D721Med (cell line): ENCODE measurements at places on chromosomes 2 and 18.

- DNase-seq, result no peak
Measured at GRCh38 chr2:241270531-241270930, 44.9 kb downstream of the HDLBP start.

DNA sequence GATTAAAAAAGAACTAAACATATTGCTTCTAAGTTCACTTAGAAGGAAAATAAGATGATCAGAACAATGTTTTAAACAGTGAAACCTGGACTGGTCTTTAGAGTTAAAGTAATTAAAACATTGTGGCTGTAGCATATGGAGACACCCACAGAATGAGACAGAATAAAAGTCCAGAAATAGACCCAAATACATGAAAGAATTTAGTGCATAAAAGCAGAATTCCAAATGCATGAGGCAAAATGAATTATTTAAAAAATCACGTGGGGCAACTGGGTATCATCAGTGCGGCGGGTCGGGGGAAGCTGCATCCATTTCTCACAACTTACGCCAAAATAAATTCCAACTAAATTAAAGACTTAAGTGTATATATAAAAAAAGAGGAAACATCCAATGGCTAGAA lies 12.1 kb downstream of the RNF149 start:
- no peak for DNase-seq

- no peak for DNase-seq
Measured at GRCh38 chr2:183521911-183522310, 397.7 kb downstream of the NUP35 start.

DNA sequence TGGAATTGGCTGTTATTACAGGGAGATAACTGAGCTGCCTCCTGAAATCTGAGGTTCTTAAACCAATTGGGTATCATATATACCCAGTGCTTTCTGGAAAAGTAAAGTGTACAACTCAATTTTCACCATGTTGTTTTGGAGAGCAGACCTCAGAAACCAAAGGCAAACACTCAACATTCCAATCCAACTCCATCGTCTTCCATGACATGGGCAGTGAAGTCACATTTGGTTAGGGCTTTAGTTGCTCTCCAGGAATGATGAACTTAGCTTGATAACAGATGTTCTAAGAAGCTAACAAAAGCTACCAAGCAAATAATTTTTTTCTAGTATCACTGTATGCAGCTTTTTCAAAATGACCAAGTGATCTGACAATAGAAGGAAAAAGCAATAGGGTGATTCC lies 107.0 kb upstream of the SLC35G4 start:
- no peak for DNase-seq

GRCh38 chr2:61763605-61764034 lies 90.2 kb downstream of the FAM161A start:
- no peak for DNase-seq

GRCh38 chr2:193990868-193991267 lies 1666.2 kb upstream of the SLC39A10 start:
- no peak for DNase-seq

DNA sequence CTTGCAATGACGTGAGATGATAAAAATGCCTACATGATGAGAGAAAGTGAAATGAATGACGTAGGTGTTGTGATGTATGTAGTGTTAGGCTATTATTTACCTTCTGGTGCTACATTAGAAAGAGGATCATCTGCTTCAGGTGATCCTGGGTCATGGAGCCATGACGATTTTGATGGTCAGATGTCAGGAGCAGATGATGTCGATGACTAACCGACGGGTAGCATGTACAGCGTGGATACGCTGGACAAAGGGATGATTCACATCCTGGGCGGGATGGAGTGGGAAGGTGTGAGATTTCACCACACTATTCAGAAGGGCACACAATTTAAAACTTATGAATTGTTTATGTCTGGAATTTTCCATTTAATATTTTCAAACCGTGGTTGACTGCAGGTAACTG lies 43.5 kb upstream of the ACVR1C start:
- no peak for DNase-seq

DNA sequence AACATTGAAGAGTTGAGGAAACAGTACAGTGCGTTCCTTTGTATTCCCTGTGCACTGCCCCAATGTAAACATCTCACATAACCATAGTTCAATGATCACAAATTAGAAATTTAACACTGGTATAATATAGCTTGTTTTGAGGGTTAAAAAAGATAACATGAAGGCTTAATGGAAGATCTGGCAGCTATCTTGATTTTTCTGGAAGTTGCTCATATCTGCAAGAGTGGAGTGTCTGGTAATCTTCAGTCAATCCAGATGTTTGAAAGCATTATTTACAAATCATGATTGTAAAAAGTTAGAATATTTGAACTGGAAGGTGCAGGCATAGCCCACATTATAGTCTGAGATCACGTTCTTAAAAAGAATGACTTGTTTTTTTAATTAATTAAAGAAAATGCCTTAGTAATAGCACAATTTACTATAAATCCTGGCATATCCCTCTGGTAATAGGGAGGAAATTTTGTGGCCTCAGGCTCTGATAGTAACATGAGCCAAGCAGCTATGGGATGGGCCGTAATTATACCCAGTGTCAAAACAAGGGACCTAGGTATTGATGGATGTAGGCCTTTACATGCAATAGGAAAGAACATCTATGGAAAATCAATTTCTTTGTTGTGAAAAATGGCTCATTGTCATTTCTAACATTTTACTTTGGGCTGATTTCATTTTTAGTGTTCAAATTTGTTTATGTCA lies 418.0 kb downstream of the THSD7B start:
- DNase-seq, result no peak

GRCh38 chr18:10455726-10456453 lies 1.5 kb downstream of the APCDD1 start:
- no peak for DNase-seq

GRCh38 chr2:45577441-45577840 lies 33.6 kb downstream of the SRBD1 start:
- no peak for DNase-seq

GRCh38 chr18:10285283-10285640 lies 169.2 kb upstream of the APCDD1 start:
- DNase-seq, result no peak

DNA sequence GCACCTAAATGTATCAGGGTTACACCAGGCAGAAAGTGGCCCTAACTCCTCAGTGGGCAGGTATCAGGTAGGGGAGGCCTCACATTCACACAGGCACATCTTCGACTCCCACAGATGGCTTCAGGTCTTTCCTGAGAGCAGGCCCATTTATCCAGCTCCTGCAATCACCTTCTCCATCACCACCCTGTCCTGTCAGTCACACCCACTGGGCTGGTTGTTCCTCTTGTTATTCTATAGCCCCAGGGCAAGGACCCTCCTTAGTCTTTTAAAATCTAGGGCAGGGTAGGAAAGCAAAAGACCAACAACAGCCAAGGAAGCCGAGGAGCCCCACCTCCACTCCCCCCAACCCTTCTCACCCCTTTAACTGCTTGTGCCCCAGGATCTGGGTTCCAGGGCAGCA lies 9.1 kb upstream of the HOXD4 start:
- no peak for DNase-seq

DNA sequence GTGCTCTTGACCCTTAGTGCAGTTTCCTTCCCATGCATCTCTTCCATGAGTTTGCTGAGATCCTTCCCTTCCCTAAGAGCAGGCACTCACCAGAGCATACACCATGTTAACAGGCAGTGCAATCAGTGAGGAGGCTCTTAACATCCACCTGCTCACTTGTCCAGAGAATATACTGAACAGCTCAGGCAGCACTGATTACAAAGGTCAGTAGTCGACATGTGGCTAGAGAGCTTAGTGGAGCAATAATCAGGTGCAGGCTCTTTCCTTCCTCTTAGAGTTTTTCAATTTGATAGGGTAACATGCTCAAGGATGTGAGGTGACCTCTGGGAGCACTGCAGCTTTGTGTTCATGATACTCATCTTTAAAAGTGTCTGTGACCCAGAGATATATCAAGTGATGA lies 144.1 kb upstream of the SETBP1 start:
- no peak for DNase-seq

DNA sequence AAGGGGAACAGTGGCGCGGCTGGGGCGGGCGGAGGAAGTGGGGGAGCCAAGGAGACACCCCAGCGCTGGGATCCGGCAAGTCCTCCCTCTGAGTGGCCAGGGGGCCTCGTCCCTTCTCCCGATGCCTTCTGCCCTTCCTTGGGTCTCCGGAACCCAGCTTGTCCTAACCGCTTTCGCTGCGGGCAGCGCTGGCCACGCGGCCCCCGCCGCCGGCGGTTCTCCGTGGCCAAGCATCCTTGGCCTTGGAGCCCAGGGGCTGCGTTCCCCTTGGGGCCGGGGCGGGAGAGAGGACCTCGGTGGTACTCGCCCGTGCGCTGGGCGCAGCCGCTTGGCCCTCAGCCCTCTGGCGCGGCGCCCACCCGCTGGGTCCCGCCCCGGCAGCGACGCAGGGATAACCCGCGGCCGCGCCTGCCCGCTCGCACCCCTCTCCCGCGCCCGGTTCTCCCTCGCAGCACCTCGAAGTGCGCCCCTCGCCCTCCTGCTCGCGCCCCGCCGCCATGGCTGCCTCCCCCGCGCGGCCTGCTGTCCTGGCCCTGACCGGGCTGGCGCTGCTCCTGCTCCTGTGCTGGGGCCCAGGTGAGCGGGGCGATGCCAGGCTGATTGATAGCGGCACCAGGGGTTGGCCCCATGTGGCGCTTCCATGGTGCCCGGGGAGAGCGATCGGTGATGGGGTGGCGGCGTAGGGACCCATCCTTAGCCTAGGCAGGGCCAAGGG lies 128.7 kb downstream of the UXS1 start:
- no peak for DNase-seq

DNA sequence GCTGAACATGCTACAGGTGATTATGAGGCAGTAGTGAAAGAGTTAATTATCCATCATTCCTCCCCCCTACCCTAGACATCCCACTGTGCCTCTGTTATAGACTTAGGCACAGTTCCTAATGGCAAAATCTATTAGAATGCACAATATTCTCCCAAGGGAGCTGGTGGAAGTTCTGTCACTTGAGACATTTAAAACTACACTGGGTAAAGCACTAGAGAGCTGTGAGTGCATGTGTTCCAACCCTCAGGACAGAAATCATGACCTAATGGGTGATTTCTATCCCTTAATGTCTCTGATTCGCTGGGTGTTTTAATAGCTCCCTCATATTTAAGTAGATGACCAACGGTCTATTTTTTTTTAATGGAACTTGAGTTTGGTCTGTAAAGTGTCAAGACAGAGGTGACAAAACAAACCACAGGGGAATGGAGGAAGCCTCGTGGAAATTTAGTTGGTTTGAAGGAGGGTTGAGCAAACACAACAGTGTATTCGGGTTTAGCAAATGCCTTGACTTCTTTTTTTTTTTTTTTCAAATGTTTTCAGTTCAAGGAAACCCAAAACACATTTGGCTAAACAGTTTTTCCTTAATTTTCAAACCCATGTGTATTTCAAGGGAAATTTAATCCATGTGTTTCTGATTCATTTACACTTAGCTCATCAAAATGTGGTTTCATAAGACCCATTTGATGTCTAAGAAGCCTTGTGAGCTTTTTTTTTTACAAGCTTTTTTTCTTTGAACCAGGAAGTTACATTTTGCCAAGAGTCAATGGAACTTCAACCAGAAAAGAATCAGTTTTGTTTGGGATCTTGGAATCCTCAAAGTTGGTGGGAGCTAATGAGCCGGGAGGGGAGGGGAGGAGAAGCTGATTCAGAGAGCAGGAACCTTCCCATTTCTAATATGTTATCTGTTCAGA lies 665.1 kb upstream of the ZEB2 start:
- DNase-seq, result no peak

DNA sequence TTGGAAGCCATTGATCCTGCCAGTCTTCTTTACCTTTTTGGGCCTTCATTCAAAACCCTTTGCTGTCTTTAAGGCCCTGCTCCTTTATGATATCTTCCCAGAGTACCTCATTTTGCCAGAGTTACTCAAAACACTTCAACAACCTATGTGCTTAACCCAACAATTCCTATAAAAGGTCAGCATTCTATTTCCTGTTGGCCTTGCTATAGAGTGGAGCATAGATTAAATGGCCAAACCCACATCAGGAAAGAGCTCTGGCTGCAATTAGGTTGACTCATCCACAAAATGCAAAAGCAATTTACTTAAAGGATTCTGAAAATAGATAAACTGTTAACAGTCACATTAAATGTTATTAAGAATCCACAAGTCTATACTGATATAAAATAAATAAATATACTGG lies 21.2 kb downstream of the MRPL33 start:
- DNase-seq, result no peak

DNA sequence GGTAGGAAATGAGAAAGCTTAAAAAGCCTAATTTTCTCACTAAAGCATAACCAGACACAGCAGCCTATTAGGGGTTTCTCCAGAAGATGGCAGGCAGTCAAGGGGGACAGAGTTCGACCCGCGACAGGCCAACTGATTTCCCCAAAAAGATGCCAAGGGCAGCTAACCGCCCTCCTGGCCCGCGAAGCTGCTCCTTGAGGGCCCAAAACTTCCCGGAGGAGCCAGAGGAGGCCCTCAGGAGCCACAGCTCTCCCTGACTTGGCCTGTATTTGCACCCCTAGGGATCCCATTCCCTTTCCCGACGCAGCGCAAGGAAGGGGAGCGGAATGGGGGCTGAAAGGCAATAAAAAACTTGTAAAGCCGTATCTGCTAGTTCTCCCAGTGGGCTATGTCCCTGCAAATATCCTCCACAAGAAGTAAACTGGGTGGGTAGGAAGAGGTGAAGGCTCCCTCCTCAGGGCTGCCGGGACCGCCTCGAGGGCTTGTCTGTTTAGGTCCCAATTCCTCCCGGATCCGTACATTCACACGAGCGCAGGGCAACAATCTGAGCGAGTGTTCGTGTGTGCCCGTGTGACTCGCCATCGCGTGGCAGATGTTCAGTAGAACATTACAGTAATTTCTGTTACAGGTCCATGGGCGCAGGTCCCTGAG lies 756 bp upstream of the NAGK start:
- DNase-seq, result no peak

- no peak for DNase-seq
Measured at GRCh38 chr18:48279312-48279711, 129.9 kb downstream of the ZBTB7C start.

DNA sequence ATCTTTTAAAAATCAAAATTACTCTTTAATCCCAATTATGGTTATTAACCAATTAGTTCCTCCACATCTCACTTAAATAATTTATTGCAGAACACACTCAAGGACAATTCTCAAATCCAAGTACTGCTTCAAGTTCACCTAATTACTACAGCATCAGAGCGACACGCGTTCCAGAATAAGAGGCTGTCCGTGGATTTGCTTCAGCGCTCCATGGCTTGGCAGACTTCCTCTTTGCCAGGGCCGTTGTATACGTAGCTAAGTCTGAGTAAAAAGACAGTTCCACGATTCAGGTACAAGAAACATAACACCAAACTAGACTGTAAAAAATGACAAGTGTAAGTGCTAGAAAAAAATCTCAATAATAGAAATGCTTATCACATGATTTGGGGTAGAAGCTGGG lies 153.2 kb upstream of the MYT1L start:
- no peak for DNase-seq
